ENCODE measurements at places on chromosomes 4 and X.
A peak's percentile ranks its signal among the peaks of the same experiment; 100 is the strongest.

DNA sequence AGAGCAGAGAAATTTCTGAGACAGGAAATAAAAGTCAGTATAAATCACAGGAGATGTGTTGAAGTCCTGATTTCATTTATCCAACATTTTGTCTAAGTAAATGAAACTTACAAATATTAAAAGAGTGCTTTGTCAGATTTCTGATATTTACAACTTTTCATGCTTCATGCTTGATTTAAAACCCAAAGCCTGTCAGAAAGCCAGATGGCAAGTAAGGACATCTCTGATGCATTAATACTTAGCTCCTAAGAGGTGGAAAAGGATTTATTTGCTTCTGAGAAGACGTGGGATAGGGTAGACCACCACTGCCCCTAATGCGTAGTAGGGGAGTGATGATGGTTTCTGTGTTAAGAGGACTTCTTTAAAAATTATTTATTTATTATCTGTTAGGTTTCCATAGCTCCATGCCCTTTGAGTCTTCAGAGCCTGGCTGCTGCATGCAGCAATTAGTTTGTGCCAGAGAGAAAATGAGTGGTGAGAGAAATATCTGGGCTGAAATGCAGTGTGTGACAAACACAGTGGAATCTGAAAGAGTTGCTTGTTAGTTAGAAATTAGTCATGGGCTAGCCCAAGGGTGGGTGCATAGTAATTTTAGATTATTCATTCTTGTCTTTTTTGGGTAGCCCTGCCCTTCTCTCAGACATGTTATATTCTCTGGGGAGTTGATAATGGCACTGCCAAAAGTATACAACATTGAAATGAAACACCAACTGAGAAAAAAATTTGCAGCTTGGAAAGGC is 333.8 kb downstream of the C4orf33 start:
- DNase-seq: no peak

DNA sequence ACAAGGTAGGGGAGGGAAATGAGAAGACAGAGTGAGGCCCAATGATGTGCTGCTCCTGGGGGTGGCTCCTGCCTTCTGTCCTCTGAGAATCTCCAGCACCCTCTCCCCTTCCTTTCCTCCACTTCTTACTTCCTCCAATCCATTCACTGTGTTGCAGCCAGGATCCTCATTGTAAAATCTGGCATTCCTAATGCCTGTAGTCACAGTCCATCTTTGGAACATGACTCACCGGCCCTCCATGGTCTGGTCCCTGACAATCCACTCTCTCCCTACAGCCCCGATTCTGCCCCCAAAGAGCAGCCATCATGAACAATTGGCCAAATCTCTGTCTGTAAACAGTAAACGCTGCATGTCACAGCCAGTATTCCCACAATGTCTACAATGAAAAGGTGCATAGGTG is 72.9 kb downstream of the CLNK start:
- no peak for DNase-seq

GRCh38 chr4:82988323-82988832 is 22.2 kb downstream of the LIN54 start:
- DNase-seq: no peak

DNA sequence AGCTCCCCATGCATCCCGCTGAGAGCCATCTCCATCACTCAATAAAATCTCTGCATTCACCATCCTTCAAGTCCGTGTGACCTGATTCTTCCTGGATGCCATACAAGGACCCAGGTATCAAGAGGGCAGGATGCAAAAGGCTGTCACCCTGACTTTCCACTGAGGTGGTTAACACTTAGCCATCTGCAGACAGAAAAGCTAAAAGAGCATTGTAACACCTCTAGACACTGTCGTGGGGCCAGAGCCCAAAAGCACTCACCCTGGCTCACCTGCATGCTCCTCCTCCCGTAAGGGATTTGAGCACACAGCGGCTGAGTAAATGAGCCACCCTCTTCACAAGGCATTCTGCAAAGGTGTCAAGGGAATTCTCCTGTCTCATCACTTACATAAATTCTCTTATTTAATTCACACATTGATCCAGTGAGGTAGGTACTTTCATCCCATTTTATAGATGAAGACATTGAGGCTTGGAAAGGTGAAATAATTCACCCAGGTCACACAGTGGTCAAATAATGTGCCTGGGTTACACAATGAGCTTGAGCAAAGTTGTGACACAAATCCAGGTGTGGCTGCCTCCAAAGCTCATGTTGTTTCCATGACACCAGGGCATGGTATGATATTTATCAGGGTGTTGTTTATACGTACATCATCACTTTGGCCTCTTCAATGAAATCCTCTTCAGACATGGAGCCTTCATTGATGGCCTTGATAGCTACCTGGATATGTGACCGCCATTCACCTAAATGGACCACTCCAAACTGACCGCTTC is 48.0 kb downstream of the TXK start:
- no peak for DNase-seq

GRCh38 chr4:8913121-8913857 is 41.6 kb upstream of the HMX1 start:
- no peak for DNase-seq

GRCh38 chrX:53223955-53224859 is 800 bp downstream of the KDM5C start:
- DNase-seq: peak; percentile 10

- DNase-seq: no peak
Measured at GRCh38 chr4:182421753-182422152, 178.6 kb downstream of the TENM3 start.
